Fibroblast of skin of scalp (primary cell): ENCODE measurements at places on chromosomes 11 and 22.
A peak's percentile ranks its signal among the peaks of the same experiment; 100 is the strongest.

DNA sequence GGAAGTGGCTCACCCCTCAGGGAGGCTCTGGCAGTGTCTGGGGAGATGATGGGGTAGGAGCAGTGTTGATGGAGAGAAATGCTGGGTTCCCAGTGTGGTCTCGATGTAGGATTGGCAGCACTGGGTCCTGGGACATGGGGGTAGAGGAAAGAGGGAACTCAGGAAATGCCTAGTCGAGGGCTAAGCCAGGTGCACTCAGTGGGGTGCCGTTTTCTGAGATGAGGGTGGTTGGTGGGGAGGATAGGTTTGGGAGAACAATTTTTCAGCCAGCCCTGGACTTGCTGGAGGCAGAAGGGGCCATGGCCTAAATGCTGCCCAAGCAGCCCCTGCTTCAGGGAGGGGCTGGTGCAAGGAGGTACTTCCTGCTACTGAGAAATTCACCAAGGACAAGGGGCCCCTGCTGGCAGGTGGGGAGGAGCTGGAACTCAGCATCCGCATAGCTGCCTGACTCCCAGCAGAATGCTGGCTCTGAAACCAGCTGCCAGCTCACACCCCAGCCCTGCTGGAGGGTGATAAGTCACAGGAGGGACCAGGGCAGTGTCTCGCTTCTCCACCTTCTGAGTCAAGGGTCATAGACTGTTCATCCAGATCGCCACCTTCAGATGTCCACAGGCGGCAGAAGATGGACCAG is 6.0 kb downstream of the CCDC157 start:
- DNase-seq, result no peak

- no peak for DNase-seq
Measured at GRCh38 chr11:119560961-119561360, 138.0 kb upstream of the THY1 start.

DNA sequence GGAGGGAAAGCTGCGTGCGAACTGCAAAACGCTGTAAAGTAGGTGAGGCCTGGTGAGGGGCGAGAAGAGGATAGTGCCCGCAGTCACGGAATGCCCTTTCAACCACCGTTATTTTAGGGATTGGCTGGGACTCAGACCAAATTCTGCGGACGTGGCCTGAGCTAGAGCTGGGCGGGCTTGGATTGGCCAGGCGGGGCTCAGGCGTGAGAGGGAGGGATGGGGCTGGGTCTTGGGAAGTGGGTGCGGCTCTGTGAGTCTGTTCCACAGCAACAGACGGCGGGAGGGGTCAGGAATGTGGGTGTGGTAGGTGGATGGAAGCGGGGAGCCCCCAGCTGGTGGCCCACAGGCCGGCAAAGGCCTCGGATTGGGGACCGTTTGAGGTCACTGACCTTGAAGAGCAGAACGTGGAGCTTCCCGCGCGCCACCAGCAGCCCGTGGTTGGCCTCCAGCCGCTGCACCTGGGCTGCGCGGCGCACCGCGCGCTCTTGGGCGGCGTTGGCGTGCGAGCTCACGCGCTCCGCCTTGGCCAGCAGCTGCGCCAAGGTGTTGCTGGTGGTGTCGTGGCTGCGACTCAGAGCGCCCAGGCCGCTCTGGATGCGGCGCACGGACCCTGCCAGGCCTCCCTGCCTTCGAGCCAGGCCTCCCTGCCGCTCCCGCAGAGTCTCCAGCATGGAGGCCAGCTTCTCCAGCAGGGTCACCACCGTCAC is 444 bp downstream of the CAVIN3 start:
- peak; percentile 98 for DNase-seq

GRCh38 chr11:24082241-24082640 is 414.6 kb upstream of the LUZP2 start:
- DNase-seq, result no peak

- no peak for DNase-seq
Measured at GRCh38 chr11:91239359-91239758, 985.3 kb upstream of the FAT3 start.

GRCh38 chr11:73072935-73073481 is 69.1 kb downstream of the FCHSD2 start:
- DNase-seq, result no peak

DNA sequence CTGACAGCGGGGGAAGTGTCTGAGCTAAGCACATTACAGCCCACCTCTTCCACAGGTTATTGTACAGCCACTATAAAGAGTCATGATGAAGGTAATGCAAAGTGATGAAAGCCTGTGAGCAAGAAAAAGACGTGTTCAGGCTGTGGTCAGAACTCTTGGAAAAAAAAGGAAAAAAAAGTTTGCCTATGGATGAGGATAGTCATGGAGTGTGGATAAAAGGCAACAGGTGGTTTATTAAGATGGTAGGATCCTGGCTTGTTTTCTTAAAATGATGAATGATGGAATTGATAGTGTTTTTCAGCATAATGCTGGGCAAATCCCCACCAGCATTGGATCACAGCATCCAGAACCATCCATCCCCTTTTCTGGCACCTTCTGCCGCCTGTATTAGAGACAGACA is 23.1 kb downstream of the UPB1 start:
- DNase-seq, result no peak

GRCh38 chr11:32297611-32298011 is 137.7 kb downstream of the WT1 start:
- peak; percentile 35 for DNase-seq

DNA sequence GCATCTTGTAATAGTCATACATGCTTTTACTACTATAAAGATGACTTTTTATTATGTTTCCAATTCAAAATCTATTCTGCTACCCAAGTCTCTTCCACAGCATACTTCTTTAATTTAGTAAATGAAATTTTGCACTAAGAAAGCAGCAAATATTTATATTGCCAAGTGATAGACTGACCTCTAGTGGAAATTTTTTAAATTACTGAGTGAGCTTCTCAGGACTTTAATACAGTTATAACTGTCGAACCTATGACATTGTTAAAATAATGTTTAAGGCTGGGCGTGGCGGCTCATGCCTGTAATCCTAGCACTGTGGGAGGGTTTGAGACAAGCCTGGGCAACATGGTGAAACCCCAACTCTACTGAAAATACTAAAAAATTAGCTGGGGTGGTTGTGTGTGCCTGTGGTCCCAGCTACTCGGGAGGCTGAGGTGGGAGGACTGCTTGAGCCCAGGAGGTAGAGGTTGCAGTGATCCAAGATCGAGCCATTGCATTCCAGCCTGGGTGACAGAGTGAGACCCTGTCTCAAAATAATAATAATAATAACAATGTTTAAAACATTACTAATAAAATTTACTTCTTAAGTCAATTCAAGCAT is 27.3 kb downstream of the STK33 start:
- DNase-seq, result peak; percentile 62

- no peak for DNase-seq
Measured at GRCh38 chr11:125228993-125229392, 64.4 kb downstream of the PKNOX2 start.

GRCh38 chr11:12764187-12764914 is 90.1 kb downstream of the TEAD1 start:
- DNase-seq, result no peak

DNA sequence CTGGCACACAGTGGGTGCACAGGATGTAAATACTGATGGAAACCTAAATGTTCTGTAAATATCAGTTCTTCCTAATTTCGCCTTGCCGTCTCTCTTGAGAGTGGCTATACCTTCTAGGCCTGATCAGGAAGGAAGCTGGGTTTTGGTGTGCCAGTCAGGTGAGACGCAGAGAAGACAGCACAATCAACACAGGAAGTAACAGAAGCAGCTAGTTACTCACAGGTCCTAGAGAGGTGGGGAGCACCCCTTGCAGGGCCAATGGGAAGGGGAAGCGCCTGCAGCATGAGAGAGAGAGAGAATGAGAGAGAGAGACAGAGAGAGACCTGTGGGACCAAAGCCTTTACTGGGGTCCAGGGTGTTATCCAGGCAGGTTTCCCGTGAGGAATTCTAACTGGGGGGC is 80.8 kb downstream of the FBLN1 start:
- DNase-seq, result no peak

GRCh38 chr11:23405350-23405937 is 545.2 kb upstream of the CCDC179 start:
- no peak for DNase-seq

DNA sequence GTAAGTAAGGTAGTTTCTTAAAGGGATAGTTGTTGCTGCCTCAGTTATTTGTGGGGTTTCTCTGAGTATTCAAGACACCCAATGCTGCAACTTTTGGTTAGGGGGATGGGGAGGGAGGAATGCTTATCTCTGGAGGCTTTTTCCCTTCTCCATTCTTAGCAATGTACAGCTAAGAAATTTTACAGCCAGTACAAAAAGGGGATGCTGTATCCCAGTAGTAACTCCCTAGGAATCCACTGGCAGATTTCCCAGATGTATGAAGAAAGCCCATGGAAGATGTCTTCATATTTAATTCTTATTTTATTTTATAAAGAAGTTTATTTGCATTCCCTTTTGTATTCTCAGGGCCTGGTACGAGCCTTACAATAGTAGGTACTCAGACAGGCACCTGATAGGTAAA is 154.8 kb downstream of the ENTHD1 start:
- DNase-seq, result peak; percentile 74

DNA sequence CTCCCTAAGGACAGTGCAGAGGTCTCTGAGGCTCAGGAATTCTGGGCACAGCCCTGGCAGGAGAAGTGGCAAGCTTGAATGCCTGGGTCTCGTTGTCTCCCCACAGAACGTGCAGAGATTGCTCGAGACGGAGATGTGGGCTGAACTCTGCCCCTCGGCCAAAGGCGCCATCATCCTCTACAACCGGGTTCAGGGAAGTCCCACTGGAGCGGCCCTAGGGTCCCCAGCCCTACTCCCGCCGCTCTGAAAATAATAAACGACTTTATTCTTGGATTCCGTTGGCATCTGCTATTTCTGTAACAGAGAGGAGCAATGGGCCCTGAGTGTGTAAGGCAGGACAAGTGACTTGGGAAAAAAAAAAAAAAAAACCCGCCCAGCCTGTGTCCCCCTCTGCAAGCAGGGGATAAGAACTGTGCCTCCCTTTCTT is 591 bp upstream of the DNAJC4 start:
- no peak for DNase-seq

DNA sequence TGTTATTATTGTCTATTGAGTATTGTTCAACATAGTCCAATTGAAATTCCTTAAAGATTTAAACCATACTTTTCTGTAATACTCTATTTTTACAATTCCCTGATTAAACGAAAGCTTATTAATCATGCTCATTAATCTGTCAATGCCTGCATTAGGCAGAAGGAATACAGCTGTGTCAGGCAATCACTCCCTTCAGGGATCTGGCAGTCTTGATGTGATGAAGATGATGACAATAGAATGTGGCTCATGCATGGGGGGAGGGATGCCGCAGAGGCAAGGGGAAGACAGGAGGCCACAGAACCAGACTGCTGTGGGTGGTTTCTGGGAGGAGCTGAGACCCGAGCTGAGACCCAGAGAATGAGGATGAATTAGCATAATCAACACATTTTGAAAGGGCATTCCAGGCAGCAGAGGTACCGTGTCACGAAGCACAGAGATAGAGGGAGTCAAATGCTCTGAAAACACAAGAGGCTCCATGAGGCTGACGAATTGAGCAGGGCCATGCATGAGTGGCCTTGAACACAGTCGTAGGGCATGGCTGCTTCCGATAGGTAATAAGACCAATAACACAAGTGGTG is 1075.5 kb downstream of the OPCML start:
- peak; percentile 56 for DNase-seq

GRCh38 chr11:129865701-129866100 is 29.7 kb downstream of the NFRKB start:
- DNase-seq, result no peak

DNA sequence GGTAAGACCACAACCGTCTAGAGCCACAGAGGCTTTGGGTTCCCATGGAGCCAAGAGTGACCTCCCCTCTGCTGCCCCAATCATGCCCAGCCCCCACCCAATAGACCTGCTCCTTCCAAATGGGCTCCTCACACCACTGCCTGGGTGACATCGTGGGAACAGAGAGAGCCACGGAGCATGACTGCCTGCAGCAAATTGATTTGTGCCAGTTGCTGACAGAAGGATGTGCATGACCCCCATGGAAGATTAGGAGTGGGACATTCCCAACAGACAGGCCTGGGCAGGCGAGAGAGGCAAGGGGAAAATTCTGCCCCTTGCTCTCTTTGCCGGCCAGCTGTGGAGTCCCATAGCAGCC is 88.5 kb downstream of the TENM4 start:
- DNase-seq, result no peak

DNA sequence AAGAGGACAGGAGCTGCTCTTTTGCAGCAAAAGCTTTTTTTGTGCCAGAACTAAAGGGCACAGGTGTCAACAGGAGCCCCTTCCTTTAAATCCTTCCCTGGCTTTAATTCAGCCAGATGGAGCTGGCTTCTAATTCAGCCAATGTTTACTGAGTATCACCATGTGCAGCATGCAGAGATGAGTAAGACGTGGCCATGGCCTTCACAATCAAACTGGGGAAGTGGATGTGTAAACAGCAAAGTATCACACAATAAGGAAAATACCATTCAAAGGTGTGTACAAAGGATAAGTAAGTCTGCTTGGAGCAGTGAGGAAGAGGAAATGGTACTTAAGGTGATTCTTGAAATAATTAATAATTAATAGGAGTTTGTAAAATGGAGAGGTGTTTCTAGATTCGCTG is 243.4 kb downstream of the NXPE2 start:
- DNase-seq, result no peak

GRCh38 chr11:92441443-92441726 is 216.8 kb downstream of the FAT3 start:
- DNase-seq, result no peak

GRCh38 chr22:29308791-29309262 is 2.4 kb downstream of the GAS2L1 start:
- peak; percentile 39 for DNase-seq

- peak; percentile 73 for DNase-seq
Measured at GRCh38 chr22:29456211-29456671, 17.9 kb downstream of the RFPL1 start.

DNA sequence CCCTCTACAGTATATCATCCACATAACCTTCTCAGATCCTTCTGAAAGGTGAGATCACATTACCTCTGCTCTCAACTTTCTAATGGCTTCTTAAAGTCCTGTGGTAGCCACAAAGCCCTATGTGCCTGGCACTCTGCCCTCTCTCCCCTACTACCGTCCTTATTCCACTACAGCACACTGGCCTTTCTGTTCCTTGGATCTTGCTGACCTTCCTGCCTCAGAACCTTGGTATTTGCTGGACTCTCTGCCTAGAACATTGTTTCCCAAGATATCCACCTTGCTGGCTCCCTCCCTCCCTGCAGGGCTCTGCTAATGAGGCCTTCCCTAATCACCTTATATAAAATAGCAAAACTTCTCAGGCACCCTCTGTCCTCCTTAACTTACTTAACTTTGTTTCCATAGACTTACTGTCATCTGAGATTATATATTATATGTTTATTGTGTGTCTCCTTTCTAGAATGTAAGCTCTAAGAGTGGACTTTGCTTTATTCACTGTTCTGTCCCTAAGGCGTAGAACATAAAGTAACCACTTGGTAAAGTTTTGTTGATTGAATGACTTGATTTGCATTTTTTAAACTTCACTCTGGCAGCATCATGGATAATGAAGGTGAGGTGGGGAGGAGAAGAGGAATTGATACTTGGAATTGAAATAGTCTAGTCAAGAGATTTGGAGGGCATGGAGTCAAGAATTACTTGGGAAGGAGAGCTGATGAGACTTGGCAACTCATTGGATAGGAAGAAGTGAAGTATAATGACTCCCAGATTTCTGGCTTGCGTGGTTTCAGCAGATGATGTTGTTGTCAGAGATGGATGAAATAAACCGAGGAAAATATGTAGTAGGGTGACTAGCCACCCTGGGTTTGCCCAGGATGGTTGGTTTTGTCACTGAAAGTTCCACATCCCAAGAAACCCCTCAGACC is 10.5 kb downstream of the POLD3 start:
- no peak for DNase-seq

- no peak for DNase-seq
Measured at GRCh38 chr22:50526834-50527801, 1.7 kb upstream of the SCO2 start.
